ENCODE measurements at places on chromosomes 1 and 21.

- DNase-seq = no peak
Measured at GRCh38 chr1:234782105-234782751, 172.2 kb upstream of the IRF2BP2 start.

GRCh38 chr21:41615613-41616012, 107.7 kb upstream of the TMPRSS2 start:
- no peak for DNase-seq

GRCh38 chr1:186762653-186763052, 66.1 kb upstream of the PLA2G4A start:
- DNase-seq = no peak

GRCh38 chr1:69269491-69269890, 298.2 kb upstream of the LRRC7 start:
- DNase-seq = no peak

DNA sequence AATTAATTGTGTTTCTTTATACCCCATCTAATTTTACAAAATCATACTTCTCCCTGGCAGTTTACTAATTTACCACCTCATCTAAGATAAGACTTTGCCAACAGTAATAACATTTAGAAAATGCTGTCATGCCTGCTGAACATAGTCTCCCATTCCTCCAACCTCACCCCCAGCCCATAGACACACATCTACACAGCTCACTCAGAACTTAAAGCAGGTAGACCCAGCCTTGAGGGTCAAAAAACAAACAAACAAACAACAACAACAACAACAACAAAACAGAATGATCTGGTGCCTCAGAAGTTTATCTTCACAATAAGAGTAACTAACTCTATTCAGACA, 94.0 kb downstream of the ZC3H11B start:
- DNase-seq = no peak

- no peak for DNase-seq
Measured at GRCh38 chr1:81554534-81554933, 246.2 kb upstream of the ADGRL2 start.

DNA sequence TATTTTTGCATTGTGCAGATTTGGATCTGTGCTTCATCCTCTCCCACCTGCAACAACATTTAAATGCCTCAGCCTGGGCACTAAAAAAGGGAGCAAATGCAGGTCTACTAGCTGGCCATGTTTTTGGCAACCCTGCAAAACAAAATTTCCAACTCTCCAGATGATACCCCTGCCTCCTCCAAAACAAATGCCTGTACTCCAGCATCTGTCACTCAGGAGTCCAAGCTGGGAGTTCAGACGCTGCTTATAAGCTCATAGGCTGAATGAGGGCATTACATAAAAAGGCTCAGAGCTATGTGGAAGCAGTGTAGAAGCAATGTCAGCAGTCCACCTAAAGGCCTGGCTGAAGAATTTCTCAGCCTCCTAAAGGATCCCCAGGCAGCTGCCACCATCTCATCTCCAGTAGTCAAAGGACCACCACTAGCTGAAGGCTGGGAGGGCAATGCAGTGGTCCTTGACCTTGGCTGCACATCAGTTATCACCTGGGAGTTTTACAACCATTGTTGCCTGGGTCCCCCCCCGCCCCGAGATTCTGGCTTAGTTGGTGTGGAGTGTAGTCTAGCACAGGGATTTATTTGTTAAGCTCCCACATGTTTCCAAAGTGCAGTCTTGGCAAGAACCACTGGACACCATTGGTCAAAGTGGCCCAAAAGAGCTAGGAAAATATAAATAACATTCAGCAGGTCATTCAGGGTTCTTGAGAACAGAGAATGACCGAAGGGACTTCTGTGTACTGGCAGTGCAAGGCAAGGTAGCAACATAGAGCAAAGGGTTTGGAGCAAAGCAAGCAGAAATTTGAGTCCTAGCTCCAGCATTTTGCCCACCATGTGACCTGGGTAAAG, 57.2 kb downstream of the ITPKB start:
- DNase-seq = no peak

GRCh38 chr1:173360487-173361063, 116.6 kb upstream of the PRDX6 start:
- DNase-seq = no peak

DNA sequence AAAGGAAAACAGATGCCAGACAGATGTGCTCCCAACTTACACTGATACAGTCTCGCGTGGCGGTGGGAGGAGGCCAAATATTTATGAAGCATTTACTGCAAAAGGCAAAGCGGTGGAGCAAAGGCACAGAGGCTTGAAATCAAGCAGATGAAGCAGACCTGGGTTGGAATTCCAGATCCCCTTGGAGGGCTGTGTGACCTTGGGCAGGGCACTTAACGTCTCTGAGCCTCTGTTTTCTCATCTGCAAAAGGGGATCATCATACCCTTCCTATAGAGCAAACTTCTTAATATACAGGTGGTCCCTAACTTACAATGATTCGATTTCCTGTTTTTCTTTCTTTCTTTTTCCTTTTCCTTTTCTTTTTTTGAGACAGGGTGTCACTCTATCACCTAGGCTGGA, 54.1 kb downstream of the IGSF21 start:
- DNase-seq = no peak

DNA sequence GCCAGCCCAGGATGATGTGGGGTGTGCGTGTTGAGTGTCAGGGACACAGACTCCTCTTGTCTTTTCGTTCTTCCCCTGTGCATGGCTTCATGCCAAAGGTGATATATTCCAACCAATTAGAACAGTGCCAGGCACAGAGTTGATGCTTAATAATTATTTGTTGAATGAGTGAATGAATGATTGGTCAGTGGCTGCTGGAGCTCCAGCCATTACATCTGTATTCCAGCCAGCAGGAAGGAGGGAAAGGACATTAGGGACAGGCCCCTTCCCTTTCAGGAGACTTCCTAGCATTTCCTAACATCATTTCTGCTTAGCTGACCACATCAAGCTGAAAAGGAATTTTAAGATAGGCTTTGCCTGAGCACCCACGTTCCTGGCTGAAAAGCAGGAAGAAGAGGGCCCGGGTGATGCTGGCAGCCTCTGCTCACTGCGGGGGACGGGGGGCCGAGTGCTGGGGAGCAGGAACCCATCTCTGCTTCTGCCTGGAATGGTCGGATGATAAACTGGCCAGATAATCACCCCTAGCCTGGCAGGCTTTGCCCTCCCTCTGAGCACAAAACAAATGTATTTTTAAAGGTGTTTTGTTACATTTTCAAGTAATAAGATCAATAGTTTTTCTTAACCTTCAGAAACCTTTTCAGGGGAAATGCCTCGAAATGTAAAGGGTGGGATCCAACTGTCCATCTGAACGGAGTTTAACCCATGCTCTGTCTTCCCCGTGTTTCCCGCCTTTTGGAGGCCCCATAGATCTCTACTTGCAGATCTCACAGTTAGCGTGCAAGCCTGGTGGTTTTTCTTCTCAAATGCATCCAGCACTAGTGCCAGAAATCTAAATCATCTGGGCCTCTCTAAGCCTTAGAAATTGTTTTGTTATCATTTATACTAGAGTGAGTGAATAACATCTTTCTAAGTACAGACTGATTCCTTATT, 39.0 kb downstream of the SLC37A1 start:
- DNase-seq = no peak

GRCh38 chr1:234062166-234062565, 157.7 kb downstream of the SLC35F3 start:
- DNase-seq = no peak

DNA sequence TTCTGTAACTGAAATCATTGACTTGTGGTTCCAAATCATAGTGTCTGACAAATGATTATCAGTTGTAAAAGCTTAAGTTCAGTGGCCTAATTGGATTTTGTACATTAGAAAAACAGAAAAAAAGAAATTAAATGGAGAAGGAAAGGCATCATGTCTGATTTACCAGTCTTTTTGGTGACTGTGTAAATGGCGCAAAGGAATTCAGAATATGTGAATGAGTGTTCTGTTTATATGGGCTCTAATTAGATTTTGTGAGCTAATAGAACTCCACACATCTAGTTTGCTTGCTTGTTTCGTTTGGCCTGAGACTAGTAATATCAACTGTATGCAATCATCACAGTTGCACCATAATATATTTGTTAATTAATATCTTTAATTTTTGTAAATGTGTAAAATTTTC, 151.7 kb downstream of the PLA2G4A start:
- DNase-seq = no peak

DNA sequence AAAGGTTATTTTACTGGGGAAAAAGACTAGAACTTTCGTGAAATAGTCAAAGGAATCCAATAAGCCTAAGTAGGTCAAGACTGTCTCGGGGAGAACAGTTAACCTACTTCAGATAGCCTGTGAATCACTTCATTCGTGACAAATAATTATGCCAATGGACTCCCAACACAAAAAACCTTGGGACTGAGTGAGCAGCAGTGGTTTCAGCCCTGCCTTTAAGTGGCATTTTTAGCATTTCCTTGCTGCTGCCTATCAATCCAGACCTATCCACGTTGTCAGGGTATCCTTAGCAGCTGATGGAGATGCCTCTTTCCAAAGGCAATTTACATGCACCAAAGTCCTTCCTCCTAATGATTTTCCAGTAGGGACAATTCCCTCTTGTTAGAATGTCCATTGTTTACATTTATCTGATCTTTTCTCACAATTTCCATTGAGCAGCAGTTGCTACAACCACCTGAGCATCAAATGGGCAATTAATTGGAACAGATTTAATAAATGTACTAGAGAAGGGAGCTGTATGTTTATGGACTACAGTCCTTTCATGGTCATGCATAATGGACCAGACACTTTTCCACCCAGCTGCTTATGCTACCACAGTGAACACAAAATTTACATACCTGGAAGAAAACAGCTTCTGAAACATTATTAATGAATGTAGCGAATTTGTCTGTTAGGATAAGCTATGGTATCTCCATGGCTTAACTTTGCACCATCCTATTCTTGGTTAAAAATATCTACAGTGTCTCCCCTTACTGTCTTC, 75.8 kb downstream of the TM2D1 start:
- DNase-seq = no peak

- DNase-seq = no peak
Measured at GRCh38 chr1:10794724-10795275, 1.6 kb downstream of the CASZ1 start.

DNA sequence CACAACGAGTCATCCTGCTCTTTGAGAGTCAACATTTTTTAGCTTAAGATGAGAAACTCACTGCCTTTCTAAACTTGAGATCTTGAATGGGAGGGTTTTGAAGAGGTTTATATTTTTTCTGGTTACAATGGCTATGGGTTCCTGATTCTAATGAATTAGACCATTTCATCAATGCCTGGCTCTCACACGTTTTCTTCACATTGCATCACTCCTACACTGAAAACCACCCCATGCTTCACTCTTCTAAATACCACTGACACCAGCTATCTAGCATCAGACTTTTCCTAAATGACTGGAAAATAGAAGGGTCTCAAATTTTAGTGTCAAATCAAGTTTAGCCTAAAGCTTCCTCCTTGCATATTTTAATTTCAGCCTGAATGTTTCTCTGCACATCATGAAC, 606.1 kb upstream of the USP24 start:
- DNase-seq = no peak

GRCh38 chr1:154157520-154158306, 2.8 kb upstream of the NUP210L start:
- DNase-seq = no peak

- DNase-seq = no peak
Measured at GRCh38 chr1:212721388-212722247, 22.0 kb upstream of the BATF3 start.

DNA sequence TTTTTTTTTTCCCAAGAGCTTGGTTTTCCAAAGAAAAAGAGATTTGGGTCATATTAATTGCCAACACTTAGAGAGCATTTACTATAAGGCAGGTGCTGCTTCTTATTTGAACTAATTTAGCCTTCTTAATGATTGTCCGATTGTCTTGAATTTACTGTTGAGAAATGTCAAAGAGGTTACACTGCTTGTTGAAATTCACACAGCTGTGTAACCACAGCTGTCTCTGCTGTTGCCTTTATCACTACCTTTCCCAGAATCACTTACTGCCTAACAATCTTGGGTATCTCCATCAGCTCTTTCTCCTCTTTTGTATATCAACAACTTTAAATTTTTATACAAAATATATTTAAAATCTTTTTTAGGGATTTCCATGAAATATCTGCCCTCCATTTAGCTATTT, 115.6 kb downstream of the UCHL5 start:
- no peak for DNase-seq

GRCh38 chr1:189775343-189775742, 702.3 kb downstream of the BRINP3 start:
- DNase-seq = no peak

DNA sequence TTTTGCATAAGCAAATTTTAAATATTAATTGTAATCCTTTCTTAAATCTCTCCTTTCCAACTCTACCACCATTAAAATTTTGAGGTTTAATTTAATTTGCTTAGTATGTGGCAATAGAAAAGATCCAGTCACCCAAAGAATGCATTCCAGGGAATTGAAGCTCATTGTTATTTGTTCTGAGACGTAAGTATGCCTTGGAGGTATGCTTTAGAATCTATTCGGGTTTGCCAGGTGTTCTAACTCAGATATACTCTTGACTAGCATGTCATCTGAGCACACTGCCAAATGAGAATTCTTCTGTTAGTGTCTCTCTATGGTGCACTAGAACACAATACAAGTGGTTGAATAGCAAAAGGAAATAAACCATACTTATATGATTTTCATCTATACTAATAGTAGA, 813.6 kb upstream of the ADGRL2 start:
- no peak for DNase-seq

- DNase-seq = no peak
Measured at GRCh38 chr1:229986737-229987337, 80.2 kb upstream of the GALNT2 start.

GRCh38 chr1:41665962-41666917, 181.8 kb upstream of the EDN2 start:
- DNase-seq = no peak

GRCh38 chr1:5480906-5481305, 511.3 kb downstream of the NPHP4 start:
- DNase-seq = no peak

- DNase-seq = no peak
Measured at GRCh38 chr1:47529520-47530098, 91.8 kb downstream of the FOXD2 start.

- no peak for DNase-seq
Measured at GRCh38 chr21:25424048-25424447, 183.2 kb downstream of the MRPL39 start.

DNA sequence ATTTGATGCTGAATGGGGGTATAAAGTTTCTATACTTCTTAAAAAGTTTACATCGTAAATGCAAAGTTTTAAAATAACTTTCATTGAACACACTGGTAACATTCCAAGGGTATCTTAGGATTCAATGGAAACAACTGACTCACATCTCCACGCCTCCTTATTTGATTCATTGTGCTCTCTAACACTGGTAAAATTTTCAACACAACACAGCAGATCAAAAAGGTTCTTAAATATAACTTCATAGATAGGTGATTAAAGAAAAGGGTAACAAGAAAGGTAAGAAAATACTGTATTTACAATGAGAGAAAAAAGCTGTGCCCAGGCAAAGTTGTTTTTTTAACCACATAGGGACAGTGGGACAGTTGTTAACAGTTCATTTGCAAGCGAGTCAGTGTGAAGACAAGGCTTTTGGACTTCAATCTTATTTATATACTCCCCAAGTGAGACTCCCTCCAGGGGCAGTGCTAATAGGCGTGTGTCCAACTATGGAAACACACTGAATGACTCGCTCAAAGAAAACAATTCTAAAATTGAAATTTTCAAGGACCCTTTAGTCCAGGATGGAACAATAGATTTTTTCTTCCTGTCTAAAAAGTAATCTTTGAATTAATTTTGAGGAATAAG, 140.5 kb downstream of the TIAM1 start:
- peak; percentile 18 for DNase-seq
